ENCODE measurements at places on chromosomes 13 and 19.

DNA sequence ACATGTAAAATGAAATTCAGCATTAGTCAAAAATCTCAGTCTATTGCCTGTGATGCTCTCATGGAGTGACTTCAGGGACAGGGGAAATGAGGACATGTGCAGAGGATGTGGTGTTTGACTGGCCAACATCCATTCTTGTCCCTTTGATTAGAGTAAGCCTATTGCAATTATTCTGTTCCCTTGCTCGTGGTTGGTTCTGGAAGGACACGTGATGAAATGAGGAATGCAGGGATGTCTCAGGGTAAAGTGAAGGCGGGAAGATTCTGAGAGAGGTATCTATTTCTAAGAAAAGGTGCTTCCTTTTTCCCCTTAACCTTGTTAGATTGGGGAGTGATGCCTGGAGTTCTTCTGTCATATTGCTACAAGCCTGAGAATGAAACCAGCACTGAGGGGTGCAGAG is 37.1 kb upstream of the CNMD start:
- no peak for DNase-seq

DNA sequence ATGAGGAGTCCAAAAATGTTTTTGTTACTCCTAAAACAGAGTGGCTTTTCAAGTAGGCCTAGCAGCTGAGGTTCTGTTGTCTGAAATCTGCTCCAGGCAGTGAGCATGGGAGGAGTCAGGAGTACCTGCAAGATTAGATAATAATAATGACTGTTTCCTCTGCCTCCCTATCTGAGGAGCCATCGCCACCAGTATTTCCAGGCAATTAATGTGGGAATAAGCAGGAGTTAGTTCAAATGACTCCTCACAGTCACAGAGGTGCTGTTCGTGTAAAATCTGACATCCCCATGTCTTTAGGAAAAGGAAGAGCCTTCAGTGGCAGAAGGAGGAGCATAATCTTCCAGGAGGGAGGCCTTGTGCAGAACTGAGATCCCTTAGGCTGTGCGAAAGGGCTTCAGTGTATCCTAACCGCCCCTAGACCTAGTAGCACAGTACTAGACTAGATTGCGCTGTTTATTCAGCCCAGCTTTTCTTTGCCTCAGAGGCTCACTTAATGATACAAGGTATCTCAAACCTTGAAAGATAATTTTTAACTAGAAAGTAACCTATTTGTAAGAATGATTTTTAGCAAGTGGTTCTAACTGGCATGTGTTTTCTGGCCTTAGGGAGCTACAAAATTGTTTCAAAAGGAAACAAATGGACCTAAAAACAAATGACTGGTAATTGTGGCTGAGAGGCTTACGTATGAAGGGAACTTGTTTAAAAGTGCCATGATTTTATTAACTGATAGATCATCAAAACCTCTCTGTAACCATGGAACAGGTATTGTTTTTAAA is 49.0 kb downstream of the FREM2 start:
- no peak for DNase-seq

GRCh38 chr19:38527466-38528136 is 90.2 kb downstream of the MAP4K1 start:
- no peak for DNase-seq

DNA sequence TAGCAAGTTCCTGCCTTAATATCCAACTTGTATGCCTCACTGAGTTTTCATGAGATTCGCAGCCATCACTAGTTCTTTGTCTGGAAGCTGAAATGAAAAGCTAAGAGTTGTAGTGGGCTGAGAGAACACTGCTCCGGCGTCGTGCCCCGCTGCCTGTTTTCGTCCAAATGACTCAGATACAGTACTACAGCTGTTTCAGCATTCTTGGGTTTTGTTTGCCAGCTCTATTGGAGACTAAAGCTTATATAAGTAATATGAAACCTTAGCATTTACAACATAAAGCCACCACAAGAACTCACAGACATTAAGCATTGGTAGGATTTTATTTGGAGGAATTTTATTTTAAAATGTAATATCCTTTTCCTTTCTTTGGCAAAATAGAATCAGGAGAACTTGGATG is 299.7 kb downstream of the DLEU7 start:
- no peak for DNase-seq

GRCh38 chr13:64782466-64782865 is 2447.7 kb downstream of the PCDH9 start:
- DNase-seq = no peak

- no peak for DNase-seq
These were observed 40.8 kb upstream of the ISYNA1 start for GRCh38 chr19:18478545-18479311.

DNA sequence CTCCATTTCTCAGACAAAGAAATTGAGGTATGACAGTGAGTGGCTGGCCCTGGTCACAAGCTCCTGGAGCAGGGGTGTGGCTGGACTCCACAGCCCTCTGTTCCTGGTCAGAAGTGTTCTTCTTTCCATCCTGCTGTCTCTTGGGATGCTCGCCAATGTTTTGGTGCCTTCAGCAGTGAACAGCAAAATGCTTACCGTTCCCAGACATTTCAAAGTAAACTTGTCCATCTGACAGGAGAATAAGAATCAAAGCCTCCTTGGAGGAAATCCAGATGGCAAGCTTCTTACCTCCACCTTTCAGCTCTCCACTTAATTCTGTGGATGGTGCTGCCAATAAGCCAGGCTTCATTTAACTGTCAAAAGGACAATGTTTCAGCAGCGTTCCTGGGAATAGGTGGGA is 954.1 kb downstream of the UQCRFS1 start:
- no peak for DNase-seq

DNA sequence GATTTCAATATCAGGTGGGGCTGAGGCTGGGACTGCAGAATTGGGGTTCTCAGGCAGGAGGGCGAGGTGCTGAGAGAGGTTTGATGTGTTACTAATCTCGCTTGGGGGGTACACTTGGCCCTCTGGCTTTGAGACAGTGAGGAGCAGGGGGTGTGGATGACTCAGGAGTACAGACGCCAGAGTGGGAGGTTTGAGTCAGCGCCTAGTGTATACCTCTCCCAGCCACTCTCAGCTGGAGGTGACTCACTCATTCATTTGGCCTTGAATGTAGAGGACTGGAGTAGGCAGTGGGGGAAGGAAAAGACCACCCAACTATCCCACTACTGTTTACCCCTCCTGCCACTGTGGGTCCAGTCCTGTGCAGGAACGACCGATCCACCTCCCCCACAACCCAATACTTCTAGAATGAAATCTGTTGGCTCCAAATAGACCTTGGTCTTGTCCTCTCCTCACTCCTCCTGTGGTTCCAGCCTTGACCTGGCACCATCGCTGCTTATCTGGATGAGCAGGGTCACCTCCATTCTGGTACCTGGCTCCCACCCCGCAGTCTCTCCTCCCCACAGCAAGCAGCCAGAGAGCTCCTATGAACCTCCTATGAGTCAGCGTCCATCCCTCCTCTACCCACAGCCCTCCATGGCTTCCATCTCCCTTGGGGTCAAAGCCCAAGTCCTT is 20.1 kb upstream of the ZNRF4 start:
- DNase-seq = peak; percentile 49

- no peak for DNase-seq
These were observed 33.6 kb upstream of the UBE2L5 start for GRCh38 chr13:30388406-30389283.

DNA sequence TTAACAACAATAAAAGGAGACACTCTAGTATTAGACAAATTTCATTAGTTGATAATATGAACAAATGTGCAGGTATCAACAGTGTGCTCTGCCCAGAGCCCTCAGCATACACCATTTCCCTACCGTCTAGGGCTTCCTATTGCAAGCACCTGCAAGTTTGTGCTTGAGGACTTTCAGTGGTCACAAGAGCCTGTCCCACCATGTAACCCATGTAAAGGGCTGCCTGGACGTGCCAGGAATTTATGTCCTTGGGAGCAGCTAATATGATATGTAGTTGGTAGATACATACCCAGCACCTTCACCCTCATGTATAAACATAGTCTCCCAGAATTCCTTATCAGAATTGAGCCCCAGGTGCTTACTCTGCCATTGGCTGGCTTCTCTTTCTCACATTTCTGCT is 128.0 kb downstream of the UFM1 start:
- no peak for DNase-seq

- DNase-seq = no peak
These were observed 4.5 kb downstream of the ATP4B start for GRCh38 chr13:113653264-113654174.

DNA sequence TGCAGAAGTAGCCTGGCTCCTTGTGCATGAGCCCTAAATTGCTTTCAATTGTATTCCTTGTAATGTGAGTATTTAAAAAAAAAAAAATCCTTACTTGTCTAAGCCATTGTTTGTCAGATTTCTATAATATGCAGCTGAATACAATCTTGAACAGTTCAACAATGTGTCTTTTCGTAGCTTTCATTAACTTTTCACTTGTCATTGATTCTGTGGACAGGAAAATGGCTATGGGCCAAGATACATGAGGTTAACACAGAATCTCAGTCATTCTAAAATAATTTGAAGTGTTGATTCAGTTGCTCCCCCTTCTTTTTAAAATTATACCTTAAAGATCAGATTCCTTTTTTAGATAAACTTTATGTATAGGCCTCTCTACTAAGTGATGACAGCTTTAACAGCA is 395.8 kb upstream of the KLF12 start:
- no peak for DNase-seq

DNA sequence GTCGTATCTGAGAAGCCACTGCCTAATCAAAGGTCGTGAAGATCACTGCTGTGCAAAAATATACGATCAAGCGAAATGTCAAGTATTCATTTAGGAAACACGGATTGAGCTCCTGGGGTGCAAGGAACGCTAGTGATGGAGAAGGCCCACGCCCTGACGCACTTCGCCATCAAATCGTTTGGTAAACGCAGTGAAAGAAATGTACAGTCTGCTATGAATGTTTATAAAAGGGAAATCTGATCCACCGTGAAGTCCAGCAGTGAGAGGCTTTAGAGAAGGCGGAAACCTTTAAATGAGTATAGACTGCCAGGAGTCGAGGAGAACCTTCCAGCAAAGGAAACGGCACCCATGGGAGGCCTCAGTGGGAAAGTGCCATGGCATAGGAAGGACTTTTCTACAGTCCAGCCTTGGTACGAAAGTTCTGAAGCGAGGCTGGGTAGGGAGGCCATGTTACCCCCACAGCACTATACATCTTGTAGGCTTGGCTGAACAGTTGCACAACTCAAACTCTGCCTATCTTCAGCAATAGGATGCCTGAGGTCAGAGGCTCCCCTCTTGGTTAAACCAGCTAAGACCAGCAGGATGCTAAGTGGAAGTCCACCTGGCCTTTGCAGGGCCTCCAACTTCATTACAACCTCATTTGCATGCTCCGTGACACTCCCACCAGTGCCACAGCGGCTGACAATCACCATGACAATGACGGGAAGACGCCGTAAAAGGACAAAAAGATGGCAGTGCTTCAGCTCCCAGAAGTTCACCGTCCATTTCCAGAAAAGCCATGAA is 20.4 kb downstream of the PCID2 start:
- DNase-seq = no peak

- DNase-seq = no peak
These were observed 7.8 kb upstream of the ZNF554 start for GRCh38 chr19:2811735-2812413.

GRCh38 chr13:29937841-29938240 is 87.4 kb upstream of the UBL3 start:
- DNase-seq = no peak

DNA sequence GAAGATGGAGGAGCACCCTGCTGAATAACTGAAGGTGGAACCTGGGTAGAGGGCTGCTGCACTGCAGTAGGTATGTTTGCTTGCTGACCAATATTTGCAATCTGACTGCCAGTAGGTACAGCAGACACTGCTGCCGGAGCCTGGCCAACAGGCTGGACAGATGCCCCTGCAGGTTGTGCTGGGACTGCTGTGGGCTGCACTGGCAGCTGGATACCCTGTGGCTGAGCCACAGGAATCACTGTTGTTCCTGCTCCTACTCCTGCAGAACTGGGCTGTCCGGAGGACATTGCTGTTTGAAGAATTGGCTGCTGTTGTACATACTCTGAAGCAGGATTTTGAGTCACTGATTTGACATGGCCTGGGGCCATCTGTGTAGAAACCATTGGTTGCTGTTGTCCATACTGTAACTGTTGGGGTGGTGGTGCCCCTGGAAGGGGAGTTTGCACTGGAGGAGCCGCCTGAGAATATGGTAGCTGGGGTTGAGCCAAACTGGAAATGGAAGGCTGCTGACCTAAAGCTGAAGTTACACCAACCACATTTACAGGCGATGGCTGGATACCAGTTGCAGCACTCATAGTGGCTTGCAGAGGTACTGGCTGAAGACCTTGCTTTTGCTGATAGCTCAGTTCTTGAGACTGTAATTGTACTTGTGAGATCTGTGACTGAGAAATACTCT is 2.2 kb downstream of the TSC22D1 start:
- no peak for DNase-seq

GRCh38 chr19:55453511-55454260 is 7.8 kb downstream of the ISOC2 start:
- no peak for DNase-seq

DNA sequence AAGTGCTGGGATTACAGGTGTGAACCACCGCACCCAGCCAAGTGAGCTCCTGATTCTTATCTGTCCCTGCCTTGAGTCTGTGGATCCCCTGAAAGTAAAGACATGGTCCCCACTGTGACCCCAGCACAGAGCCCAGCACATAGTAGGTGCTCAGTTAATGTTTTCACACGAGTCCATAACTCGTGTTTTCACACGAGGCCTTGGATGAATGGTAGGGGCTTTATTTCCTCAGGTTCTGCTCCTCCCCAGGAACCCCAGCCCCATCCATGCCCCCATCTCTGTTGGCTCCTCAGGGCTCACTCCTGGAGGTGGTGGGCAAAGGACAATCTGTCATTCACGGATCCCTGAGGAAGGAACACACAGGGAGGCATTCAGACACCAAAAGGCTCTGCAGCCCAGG is 23.6 kb upstream of the PDE4C start:
- no peak for DNase-seq

DNA sequence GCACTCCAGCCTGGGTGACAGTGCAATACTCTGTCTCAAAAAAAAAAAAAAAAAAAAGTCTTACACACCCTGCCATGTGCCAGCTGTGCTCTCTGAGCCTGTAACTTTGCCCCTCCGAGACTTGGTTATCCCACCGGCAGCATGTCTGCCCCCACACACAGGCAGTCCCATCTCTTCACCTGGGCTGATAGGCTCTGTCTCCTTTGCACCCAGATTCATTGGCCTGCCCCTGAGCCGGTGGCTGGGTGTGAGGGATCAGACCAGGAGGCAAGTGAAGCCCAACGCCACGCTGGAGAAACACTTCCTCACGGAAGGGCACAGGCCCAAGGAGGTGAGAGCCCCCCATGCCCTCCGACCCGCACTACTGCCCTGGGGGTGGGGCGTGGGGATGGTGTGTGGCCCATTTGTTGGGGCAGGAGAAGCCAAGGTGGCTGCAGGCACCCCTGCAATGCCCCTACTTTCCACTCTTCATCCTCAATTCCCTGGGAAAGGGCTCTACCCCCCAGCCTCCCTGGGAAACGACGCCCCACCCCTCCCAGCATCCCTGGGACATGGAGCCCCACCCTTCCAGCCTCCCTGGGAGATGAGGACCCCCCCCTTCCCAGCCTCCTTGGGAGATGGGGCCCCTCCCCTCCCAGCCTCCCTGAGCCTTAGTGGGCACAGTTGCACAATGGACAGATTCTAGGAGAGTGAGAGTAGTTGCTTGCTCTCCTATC is 45.3 kb downstream of the CERS4 start:
- no peak for DNase-seq
